Esophagus squamous epithelium (tissue), 5 donors: ENCODE measurements at places on chromosomes 12 and 14. TPM values are rescaled to one million over a fixed set of nuclear protein-coding genes. Genes with fewer than 3 reads are reported as not detected.

The ACRBP gene
- total RNA-seq, result not detected

The METTL17 gene
- 53.6 TPM for total RNA-seq

DNA sequence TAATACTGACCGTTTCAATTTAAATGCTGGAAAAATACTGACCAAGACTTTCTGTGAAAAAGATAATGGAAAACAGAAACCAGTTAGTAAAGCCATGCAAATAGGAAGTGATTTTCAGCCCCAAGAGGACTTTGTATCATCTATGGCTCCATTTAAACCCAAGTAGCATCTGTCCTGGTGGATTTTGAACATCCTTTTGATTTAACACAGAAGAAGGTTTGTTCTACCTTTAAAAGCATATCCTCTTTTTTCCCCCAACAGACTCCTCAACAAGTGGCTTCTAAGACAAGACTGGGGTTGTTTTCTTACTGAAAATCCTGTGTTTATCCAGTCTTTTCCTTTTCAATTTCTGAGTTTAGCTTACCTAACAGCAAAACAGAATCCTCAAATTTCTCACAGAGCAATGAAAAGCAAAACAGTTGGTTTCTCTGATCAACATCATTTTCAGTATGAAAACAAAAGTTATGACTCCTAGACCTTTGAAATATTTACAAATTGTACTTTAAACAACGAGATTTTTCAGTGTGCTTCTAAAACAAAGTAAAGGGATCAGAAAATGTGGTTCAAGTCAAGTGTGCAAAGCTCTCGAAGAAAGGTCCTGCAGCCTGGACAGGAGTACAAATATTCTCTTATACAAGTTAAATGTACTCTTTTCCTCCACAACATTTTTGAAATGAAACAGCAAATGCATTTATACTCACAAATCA, 2.9 kb downstream of the PHLDA1 start:
- DNase-seq, result no peak

The TBC1D30 gene
- 1.9 TPM for total RNA-seq

The ISM2 gene
- not detected for total RNA-seq

The DHRS2 gene
- total RNA-seq, result not detected

The ZFYVE26 gene
- 16.9 TPM for total RNA-seq

The BICDL1 gene
- 66.7 TPM for total RNA-seq

The LACRT gene
- not detected for total RNA-seq

DNA sequence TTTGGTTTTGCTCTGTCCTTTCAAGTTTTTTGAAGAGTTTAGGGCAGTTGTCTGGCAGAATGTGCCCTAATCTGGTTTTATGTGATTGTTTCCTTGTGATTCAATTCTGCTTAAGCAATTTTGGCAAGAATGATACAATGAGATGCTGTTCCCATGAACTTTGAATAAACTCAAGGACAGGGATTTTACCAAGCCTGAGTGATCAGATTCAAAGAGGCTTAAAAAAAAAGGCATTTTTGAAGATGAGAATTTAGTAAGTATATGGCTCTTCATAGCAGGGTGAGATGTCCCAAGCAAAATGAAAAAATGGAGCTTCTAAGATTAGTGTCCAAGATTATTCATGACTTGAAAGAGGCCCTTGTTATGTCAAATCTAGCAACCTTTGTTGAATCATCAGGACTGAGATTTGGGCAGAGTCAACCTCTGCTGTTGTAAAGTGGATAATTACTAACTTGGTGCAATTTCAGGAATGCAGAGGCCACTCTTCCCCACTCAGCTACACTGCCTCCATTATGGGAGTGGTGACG, 180.6 kb upstream of the NUDT4 start:
- DNase-seq, result no peak

DNA sequence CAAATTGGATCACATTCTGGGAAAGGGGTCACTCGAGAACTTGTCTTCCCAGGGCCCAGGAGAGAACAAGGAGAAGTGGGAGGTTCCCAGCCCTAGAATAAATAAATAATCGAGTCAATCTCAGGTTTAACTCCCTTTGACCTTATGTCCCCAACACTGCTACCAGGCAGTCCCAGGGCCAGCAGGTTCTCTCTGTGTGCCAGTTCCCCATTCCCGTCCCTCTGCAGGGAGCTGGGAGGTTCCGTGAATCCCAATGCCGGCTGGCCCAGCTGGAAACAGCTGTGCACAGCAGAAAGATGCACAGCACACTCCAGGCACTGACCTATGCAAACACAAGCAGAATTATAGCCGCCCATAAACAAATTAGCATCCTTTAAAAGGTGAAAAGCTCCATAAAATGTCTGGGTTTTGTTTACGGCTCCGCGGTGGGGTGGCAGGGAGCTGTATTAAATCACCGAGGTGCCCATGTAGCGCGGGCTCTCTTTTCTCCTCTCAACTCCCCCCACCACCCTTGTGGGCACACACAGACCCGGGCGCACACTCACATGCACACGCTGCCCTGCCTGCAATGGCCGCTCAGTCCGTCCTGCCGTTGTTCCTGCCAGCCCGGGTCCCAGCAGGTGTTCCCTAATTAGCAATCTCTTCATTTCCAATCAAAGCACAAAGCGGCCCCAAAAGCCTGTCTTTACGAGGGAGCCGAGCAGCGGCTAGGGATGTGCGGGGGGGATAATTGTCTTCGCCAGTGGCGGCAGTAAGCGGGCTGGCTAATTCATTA, 46.6 kb upstream of the ESRRB start:
- DNase-seq, result no peak

GRCh38 chr14:78455896-78456435, 285.8 kb downstream of the NRXN3 start:
- no peak for DNase-seq

The FOXG1 gene
- 0.38 TPM for total RNA-seq

- DNase-seq, result no peak
Observed at GRCh38 chr12:13258717-13259119, 62.2 kb downstream of the EMP1 start.

GRCh38 chr12:29711381-29711780, 72.4 kb downstream of the TMTC1 start:
- DNase-seq, result no peak

- no peak for DNase-seq
Observed at GRCh38 chr12:91180582-91181395, 1.8 kb downstream of the DCN start.

DNA sequence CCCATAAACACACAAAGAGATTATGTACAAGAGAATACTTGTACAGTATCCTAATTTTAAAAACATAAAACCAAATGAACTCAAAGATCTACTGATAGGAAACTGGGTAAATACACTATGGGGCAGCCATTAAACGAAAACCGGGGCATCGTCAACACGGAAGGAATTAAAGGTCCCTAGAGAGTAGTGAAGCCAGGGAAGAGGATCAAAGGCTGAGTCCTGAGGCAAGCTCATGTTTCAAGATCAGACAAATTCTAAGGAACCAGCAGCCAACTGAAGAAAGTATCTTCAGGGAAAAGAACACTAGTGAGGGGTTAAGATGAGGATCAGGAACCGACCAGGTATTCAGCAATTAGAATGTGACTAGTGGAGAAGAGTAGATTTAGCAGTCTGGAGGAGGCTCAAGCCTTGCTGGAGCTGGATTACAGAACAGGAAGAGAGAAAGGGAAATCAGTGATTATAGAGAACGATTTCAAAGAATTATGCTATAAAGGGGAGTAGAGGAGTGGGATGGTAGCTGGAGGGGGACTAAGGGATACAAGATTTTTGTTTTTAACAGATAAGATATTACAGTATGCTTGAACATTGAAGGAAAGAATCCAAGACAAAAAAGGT, 23.7 kb downstream of the SEL1L start:
- DNase-seq, result no peak

DNA sequence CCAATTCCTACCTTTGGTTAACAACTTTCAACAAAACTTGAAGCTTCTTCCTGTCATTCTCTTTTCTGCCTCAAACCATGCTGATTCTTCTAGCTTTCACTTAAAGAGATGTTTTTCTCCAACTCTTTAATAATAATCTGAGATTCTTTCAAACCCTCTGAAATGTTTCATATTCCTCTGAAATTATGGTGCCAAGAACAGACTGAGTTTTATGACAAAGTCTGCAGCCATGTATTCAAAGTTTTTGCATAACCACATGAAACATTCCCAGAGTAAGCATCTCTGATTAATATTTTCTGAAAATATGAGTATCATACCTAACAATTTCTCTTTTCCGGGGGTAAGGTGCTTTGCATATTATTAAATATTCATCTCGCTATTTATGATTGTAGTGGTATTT, 59.1 kb upstream of the DCN start:
- no peak for DNase-seq

The FAM186B gene
- not detected for total RNA-seq

DNA sequence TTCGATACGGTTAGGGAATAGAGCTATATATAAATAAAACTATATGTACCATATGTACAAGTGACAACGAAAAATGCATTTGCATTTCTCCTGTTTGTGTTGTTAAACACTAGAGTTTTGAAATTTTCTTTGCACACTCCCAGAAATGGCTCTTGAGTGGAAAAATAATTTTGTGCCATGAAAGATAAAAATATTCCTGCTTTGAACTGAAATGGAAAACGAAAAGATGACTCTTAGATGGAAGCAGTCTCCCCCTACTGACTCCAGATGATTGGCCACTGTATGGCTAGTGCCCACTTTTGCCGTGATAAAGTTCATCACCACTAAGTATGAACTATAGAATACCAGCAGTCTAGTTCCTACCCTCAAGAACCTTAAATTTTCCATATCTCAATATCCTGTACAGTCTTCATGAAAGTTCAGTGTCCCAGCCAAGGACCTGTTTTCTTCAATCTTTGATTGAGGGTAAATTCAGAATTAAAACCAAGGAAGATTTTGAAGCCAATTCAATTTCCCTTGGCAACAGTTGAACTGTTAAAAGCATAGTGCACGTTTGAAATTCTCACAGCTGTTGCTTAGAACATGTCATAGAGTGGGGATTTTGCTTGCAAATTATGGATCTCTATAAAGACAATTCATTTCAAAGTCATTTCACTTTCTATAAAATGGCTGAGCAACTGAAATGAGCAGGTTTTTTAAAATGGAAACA, 1.6 kb upstream of the PPP2R5E start:
- no peak for DNase-seq

The FITM1 gene
- total RNA-seq, result not detected

GRCh38 chr12:80837342-80837978, 100.3 kb downstream of the LIN7A start:
- no peak for DNase-seq

GRCh38 chr12:124563401-124563800, 4.0 kb downstream of the NCOR2 start:
- no peak for DNase-seq

DNA sequence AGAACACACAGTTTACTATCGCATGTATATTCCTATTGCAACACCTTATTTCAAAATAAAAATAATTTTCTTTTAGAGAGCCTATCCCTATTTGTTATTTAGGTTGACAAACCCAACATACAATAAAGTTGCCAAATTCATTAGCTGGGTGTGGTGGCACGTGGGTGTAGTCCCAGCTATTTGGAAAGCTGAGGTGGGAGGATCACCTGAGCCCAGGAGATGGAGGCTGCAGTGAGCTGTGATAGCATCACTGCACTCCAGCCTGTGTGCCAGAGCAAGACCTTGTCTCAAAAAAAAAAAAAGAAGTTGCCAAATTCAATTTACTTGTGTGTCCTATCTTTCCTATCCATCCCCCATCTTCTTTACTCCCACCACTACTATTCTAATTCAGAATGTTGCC, 23.9 kb downstream of the DENND5B start:
- no peak for DNase-seq

GRCh38 chr12:115230606-115231005, 546.6 kb upstream of the TBX3 start:
- no peak for DNase-seq
